ENCODE measurements at places on chromosomes 4 and X.

DNA sequence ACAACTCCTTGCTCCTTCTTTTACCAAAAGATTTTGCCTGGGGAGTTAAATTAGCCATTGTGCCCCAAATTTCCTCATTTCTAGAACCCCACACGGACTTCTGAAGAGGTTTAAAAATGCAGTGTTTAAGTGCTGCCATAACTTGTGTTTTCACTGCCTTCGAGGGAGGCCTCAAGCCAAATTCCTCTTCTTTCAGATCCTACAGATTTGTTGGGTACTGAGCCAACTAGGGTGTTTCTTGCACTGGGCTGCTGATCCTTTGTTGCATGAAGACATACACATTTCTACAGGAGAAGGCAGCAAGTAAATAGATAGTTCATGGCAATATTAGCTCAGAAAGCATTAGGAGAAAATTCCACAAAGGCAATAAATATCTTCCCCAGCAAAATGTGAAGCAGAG, 43.8 kb downstream of the GLRA2 start:
- DNase-seq, result no peak

DNA sequence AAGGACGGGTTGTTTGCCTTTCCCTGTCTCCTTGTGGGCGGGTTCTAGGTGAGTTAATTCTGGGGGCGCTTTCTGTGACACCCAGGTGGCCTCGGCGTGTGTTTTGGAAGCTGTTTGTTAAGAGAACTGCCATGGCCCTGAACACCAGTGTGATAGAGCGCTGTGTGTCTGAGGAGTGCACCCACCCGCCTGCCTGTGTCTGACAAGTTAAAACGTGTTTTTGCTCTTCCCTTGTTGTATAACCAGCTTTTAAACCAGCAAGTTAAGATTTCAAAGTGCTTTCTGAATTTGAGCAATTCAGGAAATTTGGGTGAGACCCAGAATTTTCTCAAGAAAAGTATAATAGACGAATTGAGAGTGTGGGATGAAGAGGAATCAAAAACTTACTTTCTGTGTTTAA, 55.2 kb upstream of the HGFAC start:
- DNase-seq, result no peak

DNA sequence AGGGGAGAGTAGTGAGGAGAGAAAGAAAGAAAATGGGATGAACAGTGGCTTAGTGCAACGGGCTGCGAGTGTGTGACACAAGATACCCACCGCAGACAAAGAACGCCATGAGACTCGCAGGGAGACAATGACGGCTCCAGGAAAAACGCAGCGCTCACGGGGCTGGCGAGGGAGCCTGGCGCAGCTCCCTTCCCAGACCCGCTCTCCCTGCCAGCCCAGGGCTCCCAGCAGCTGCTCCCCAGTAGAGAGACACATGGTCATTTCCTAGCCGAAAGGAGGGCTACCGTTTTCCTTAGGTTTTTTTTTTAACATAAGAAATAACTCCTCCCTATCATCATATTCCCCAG, 149.5 kb downstream of the MAML3 start:
- peak; percentile 83 for DNase-seq

- DNase-seq, result no peak
Measured at GRCh38 chr4:87807402-87807801, 8.0 kb downstream of the IBSP start.

GRCh38 chr4:168565130-168565529, 68.3 kb downstream of the PALLD start:
- DNase-seq, result no peak

DNA sequence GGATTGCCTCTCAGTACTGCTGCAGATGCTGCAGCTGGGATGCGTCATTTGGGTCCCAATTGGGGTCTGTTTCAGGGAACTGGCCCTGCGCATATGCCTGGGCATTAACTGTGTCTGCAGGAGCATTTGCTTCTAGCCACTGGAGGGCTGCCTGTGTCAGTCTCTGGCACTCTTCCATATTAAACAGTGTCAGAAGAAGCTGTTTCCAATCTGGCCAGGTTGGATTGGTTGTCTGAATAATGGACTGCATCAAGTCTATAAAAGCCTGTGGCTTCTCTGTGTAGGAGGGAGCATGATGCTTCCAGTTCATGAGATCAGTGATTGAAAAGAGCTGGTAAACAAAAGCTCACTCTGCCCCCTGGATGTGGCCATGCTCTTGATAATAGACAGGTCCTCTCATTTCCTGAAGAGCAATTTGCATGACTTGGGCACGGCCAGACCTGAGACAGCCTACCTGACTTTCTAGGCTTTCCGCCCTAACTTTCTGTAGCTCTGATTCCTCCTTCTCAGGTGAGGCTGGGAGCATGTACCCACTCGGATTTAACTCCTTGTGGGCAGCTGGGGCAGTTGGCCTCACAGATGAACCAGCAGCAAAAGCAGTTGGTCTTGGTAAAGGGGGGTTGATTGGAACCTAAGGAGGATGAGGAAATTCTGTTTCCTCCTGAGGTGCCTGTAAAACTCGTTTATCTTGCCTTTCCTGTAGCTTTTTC, 29.2 kb downstream of the SULT1E1 start:
- peak; percentile 66 for DNase-seq

DNA sequence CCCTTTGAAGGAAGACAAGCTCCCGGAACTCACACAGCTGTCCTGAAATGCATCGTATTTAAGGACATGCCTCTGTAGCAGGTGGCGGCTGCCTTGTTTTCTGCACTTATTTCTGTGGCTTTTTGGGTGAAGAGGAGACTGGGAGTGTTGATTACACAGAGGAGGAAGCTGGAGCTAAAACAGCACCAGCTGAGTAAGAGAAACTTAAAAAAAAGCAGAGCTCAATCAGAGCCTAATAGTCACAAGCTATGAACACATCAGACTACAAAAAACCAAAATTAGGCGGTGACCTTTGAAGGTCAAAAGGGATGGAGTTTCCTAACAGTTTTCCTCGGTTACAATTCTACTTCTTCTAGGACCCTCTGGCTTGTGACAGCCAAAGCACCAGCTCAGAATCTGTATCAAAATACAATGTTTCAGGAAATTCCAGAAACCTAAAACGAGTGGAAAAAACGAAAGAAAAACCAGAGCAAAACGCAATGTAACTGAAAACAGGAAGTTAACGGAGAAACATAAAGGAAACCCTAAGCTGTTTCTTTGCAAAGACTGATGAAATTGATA, 13.5 kb downstream of the PRKX start:
- no peak for DNase-seq

GRCh38 chr4:48649505-48649904, 130.6 kb downstream of the FRYL start:
- DNase-seq, result no peak
